Glomerular endothelial cell (primary cell): ENCODE measurements at places on chromosomes 12 and 14. TPM values are rescaled to one million over a fixed set of nuclear protein-coding genes. Genes with fewer than 3 reads are reported as not detected.

Gene CS
- 146 and 156 TPM in 2 replicates for total RNA-seq

Gene TAOK3
- total RNA-seq, result 14.4 and 26.1 TPM in 2 replicates

Gene CLEC14A
- 318 and 389 TPM in 2 replicates for total RNA-seq

Gene SIX6
- not detected in 2 replicates for total RNA-seq

Gene GYS2
- total RNA-seq, result not detected in 2 replicates

Gene APEX1
- total RNA-seq, result 152 and 255 TPM in 2 replicates

Gene VRTN
- total RNA-seq, result not detected in 2 replicates

Gene ACVRL1
- 933 and 964 TPM in 2 replicates for total RNA-seq

Gene PPP1R1A
- 0.15 TPM in 1 of 2 replicates, not detected in the other for total RNA-seq

Gene FAIM2
- total RNA-seq, result not detected in 2 replicates

Gene TPPP2
- not detected in 2 replicates for total RNA-seq

Gene MGST1
- 4.7 and 26.9 TPM in 2 replicates for total RNA-seq

Gene CABP1
- 0.82 TPM in 1 of 2 replicates, not detected in the other for total RNA-seq

Gene AVPR1A
- not detected in 2 replicates for total RNA-seq

Gene CFAP54
- 7.5 and 11.7 TPM in 2 replicates for total RNA-seq

Gene CCDC88C
- total RNA-seq, result 32.8 and 40.6 TPM in 2 replicates

Gene FAM222A
- 0.99 and 1.0 TPM in 2 replicates for total RNA-seq

Gene HAL
- 0.06 TPM in 1 of 2 replicates, not detected in the other for total RNA-seq

Gene OSBPL8
- total RNA-seq, result 50.5 and 55.0 TPM in 2 replicates

Gene RIPK3
- total RNA-seq, result 1.3 and 2.6 TPM in 2 replicates

Gene PRKD1
- total RNA-seq, result 7.2 and 12.3 TPM in 2 replicates

Gene RNASE3
- not detected in 2 replicates for total RNA-seq

Gene KCNA1
- not detected in 2 replicates for total RNA-seq

Gene NANOG
- 0.82 TPM in 1 of 2 replicates, not detected in the other for total RNA-seq

Gene DPF3
- total RNA-seq, result 6.2 TPM in 2 replicates

Gene PGF
- total RNA-seq, result 373 and 529 TPM in 2 replicates

Gene LIN52
- total RNA-seq, result 5.0 and 11.7 TPM in 2 replicates

Gene NINJ2
- 2.7 TPM in 1 of 2 replicates, not detected in the other for total RNA-seq
